ENCODE measurements at places on chromosomes 5 and 9.

DNA sequence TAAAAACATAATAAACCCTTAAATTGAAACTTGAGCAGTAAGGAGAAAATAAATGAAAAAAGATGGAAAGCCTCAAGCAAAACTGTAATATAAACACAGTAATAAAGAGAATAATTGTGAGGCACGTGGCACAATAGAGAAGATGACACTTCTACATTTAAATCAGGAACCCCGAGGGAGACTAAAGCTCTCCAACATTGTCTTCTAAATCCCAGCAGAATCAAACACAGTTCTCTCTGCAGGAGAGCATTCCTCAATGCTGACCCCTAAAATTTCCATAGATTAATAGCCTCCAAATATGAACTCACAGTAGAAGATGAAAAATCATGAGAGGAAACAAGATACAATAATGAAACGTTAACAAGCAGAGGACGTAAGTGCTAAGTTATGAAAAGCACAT lies 721.2 kb upstream of the COX7C start:
- H3K4me3 ChIP-seq = no peak overlapping the region
- no peaks in the 10 kb centered on the region for H3K36me3 ChIP-seq
- DNase-seq = no peak
- H3K4me1 ChIP-seq = no peaks in the 10 kb centered on the region
- H3K27ac ChIP-seq = no peak overlapping the region

DNA sequence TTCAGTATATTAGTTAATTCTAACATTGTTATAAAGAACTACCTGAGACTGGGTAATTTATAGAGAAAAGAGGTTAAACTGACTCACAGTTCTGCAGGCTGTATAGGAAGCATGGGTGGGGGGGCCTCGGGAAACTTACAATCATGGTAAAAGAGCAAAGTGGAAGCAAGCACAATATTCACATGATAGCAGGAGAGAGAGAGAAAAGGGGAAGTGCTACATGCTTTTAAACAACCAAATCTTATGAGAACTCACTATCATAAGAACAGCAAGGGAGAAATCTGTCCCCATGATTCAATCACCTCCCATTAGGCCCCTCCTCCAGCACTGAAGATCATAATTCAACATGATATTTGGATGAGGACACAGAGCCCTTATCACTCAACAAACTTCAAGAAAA lies 324.9 kb downstream of the ZNF608 start:
- no peaks in the 10 kb centered on the region for H3K36me3 ChIP-seq
- H3K27me3 ChIP-seq = no peaks in the 10 kb centered on the region
- H3K27ac ChIP-seq = no peak overlapping the region
- H3K4me1 ChIP-seq = no peaks in the 10 kb centered on the region
- DNase-seq = no peak
- H3K4me3 ChIP-seq = no peak overlapping the region

GRCh38 chr5:162842727-162843126 lies 594.7 kb upstream of the CCNG1 start:
- no peaks in the 10 kb centered on the region for H3K27me3 ChIP-seq
- H3K4me3 ChIP-seq = no peak overlapping the region
- no peaks in the 10 kb centered on the region for H3K4me1 ChIP-seq
- H3K36me3 ChIP-seq = no peaks in the 10 kb centered on the region
- H3K27ac ChIP-seq = no peak overlapping the region
- DNase-seq = no peak

GRCh38 chr5:172592881-172593280 lies 48.2 kb upstream of the NEURL1B start:
- no peak overlapping the region for H3K27ac ChIP-seq
- no peaks in the 10 kb centered on the region for H3K36me3 ChIP-seq
- no peaks in the 10 kb centered on the region for H3K27me3 ChIP-seq
- no peak for DNase-seq

DNA sequence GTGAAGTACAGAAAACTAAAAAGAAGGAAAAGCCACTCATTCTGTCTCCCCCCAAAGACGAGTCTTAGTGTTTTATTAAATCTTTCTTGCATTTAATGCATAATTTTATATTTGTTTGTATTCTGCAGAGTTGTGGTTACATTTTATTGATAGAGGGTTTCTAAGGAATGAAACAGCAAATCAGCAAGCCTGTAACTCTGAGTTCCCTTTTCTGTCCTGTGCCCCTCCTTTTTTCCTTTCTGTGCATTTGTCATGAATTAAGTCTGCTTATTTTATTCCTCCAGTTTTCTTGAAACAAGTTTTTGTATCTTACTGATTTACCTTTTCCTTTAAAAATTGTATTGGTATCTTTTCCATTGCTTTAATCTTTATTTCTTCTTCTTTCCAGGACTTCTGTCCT lies 132.8 kb downstream of the MUSK start:
- no peaks in the 10 kb centered on the region for H3K4me1 ChIP-seq
- no peak for DNase-seq
- H3K27me3 ChIP-seq = no peaks in the 10 kb centered on the region
- H3K4me3 ChIP-seq = no peak overlapping the region
- no peak overlapping the region for H3K27ac ChIP-seq
- no peaks in the 10 kb centered on the region for H3K36me3 ChIP-seq

DNA sequence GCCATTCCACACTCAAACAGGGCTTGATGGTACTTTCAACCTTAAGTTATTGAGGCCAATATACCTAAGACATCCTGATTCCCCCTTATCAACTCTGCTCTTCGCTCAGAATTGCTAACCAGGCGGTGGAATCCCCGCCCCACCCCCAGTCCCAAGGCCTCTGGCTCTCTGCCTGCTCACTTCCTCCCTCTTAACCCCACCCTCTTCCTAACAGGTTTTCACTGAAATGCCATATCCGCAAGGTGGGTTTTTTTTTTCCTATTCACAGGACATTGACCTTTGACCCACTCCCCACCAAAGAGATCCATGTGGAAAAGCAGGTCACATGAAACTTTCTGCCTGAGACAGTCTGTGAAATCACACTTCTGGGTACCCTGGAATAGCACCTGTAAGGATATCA lies 66.6 kb upstream of the IFNK start:
- DNase-seq = no peak
- peaks cover 55% of the 10 kb centered on the region for H3K4me1 ChIP-seq
- H3K36me3 ChIP-seq = peaks cover 6% of the 10 kb centered on the region

DNA sequence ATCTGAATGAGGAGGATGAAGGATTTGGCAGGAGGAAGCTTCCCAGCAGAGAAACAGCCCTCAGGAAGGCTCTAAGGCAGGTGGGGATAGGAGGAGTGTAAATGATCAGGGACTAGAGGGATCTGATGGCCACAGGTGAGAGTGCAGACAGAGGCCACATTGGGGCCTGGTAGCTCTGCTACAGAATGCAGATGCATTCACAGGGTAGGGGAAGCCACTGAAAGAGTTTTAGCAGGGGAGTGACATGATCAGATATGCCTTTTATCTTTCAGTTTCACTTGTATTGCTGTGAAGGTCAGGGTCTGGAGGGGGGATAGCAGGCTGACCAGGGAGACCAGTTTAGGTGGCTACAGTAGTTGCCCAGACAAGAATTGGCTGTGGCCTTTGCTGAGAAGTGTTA lies 3.0 kb downstream of the TXNDC15 start:
- no peak overlapping the region for H3K4me3 ChIP-seq
- no peaks in the 10 kb centered on the region for H3K36me3 ChIP-seq
- peaks cover 41% of the 10 kb centered on the region for H3K4me1 ChIP-seq

GRCh38 chr9:134051319-134051718 lies 16.5 kb downstream of the BRD3 start:
- no peak for DNase-seq
- H3K4me3 ChIP-seq = no peak overlapping the region
- no peaks in the 10 kb centered on the region for H3K27me3 ChIP-seq
- H3K36me3 ChIP-seq = peaks cover 46% of the 10 kb centered on the region

DNA sequence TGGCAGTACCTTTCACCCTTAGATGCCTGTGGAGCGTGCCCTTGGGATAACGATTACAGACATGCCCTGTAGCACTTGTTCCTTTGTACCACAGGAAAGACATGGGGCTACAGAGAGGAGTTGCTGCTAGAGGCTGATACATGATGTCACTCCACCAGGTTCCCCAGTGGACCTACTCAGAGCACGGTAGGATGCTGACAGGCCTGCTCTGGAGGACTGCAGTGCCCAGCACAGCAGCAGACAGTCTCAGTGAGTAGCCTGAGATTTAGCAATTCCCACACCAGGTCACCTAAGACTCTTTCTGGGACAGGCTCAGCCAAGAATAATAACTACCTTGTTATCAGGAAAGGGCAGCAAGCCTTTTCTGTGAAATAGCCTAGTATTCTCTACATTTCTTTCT lies 28.8 kb downstream of the PDE4D start:
- no peaks in the 10 kb centered on the region for H3K4me1 ChIP-seq
- H3K27me3 ChIP-seq = no peaks in the 10 kb centered on the region
- H3K4me3 ChIP-seq = no peak overlapping the region
- no peak overlapping the region for H3K27ac ChIP-seq
- no peaks in the 10 kb centered on the region for H3K36me3 ChIP-seq

DNA sequence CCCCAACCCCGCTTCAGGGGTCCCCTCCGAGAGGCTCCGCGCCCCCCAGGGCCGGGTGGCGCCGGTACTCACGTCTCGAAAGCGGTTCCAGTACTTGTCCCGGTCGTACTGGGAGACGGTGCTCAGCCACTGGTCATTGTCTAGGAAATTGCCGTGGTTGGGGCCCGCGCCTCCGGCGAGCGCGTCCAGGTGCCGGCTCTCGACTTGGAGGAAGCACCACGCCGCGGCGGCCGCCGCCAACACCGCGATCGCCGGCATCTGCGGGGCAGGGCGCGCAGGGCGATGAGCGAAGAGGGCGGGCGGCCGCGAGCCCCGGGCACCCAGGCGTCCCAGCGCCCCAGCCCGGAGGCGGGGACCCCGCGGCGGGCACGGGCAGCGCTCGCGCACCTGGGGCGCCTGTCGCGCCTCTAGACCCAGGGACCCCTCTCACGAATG lies 808 bp downstream of the SPOCK1 start:
- H3K4me1 ChIP-seq = peaks cover 13% of the 10 kb centered on the region
- H3K36me3 ChIP-seq = no peaks in the 10 kb centered on the region
- DNase-seq = no peak
- no peaks in the 10 kb centered on the region for H3K27me3 ChIP-seq
- no peak overlapping the region for H3K27ac ChIP-seq
- H3K4me3 ChIP-seq = peak overlapping the region; percentile 18

DNA sequence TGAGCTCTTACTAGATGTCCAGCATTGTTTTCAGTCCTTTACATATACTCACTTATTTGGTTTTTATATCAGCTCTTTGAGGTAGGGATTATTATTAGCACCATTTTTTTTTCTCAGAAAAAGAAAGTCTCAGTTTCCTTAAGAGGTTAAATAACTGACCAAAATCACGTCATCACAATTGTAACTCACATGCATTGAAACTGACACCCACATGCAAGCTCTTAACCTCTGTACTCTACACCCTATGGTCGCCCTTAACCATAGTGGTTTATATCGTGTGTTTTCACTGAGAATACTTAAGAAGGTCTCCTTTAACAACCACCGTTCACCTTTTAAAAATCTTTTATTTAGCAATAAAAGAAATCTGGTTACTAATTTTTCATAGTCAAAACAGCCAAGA lies 61.0 kb downstream of the PRDM6 start:
- H3K4me3 ChIP-seq = no peak overlapping the region
- no peak for DNase-seq
- H3K27ac ChIP-seq = no peak overlapping the region
- no peaks in the 10 kb centered on the region for H3K27me3 ChIP-seq

DNA sequence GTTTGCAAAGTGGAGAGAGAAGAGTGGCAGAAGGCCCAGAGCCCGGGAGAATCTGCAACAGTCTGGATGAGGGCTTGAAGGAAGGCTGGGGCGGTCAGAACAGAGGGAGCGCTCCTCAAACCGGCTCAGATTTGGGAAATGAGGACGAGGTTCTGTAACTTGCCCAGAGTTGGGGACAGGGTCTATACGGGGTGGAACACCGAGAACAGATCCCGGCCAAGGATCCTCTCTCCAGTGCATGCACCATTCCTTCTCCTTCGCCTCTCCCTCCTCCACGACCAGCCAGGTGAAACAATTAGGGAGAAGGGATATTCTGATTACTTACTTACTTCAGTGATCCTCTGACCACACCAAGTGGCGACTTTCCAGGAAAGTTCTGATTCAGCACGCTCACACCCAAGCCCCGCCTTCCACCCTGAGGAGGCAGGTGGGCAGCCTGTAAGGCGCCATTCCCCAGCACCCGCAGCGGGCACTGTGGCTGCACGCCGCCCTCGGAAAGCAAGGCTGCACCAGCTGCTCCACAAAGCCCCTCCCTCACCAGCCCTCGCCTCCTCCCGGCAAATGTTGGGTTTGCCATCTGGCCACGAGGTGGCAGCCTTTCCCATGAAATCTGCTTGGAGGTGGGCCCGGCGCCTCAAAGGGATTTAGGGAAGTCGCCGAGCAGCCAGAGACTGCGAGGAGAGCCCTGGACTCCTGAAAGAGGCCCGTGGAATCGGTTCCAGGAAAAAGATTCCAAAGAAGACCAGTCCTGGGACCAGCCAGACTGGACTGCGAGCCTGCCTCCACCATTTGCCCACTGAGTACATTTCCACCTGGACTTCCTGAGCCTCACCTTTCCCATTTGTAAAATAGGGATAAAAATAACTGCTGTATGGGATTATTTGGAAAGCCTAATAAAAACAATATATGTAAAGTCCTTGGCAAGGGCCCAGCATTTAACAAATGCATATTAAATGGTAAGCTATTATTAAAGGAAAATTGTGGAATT lies 22.2 kb upstream of the WWC1 start:
- H3K4me3 ChIP-seq = peak overlapping the region; percentile 59
- H3K27me3 ChIP-seq = no peaks in the 10 kb centered on the region
- peaks cover 14% of the 10 kb centered on the region for H3K4me1 ChIP-seq
- DNase-seq = no peak
- no peaks in the 10 kb centered on the region for H3K36me3 ChIP-seq

GRCh38 chr5:32144378-32145207 lies 29.5 kb downstream of the GOLPH3 start:
- no peak overlapping the region for H3K27ac ChIP-seq
- H3K4me1 ChIP-seq = peaks cover 3% of the 10 kb centered on the region
- DNase-seq = no peak
- H3K27me3 ChIP-seq = no peaks in the 10 kb centered on the region
- H3K36me3 ChIP-seq = peaks cover 30% of the 10 kb centered on the region

DNA sequence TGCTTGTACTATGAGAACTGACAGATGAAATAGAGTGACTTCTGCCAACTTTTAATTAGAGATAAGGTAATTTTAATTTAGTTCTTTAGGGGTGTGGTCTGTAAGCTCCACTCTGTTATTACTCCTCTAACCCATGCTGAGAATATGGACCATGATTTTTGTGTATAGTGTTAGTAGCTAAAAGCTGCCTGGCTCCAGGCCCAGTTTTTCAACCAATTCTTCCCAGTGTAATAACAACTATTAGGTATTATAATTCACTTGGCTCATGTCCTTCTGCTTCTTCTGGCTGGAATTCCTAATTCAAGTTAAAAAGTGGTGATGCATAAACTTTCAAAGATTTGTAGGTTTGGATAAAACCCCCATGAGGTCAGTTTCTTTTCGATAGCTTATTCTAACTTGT lies 216.3 kb downstream of the ISL1 start:
- no peak overlapping the region for H3K4me3 ChIP-seq
- H3K27ac ChIP-seq = no peak overlapping the region
- no peak for DNase-seq
- H3K4me1 ChIP-seq = no peaks in the 10 kb centered on the region
- H3K36me3 ChIP-seq = no peaks in the 10 kb centered on the region

- no peaks in the 10 kb centered on the region for H3K27me3 ChIP-seq
- H3K36me3 ChIP-seq = peaks cover 8% of the 10 kb centered on the region
- H3K4me1 ChIP-seq = no peaks in the 10 kb centered on the region
- no peak for DNase-seq
Observed at GRCh38 chr5:159274676-159275075, 11.6 kb downstream of the UBLCP1 start.

- no peaks in the 10 kb centered on the region for H3K27me3 ChIP-seq
- peak overlapping the region; percentile 67 for H3K27ac ChIP-seq
- H3K4me3 ChIP-seq = no peak overlapping the region
- H3K36me3 ChIP-seq = peaks cover 83% of the 10 kb centered on the region
- DNase-seq = no peak
Observed at GRCh38 chr9:98206754-98207153, 14.3 kb upstream of the CORO2A start.
